Fibroblast of mammary gland (primary cell): ENCODE measurements at places on chromosomes 12 and 14.
A peak's percentile ranks its signal among the peaks of the same experiment; 100 is the strongest.

- DNase-seq = peak; percentile 74
Observed at GRCh38 chr12:53046655-53047220, 3.1 kb upstream of the TNS2 start.

DNA sequence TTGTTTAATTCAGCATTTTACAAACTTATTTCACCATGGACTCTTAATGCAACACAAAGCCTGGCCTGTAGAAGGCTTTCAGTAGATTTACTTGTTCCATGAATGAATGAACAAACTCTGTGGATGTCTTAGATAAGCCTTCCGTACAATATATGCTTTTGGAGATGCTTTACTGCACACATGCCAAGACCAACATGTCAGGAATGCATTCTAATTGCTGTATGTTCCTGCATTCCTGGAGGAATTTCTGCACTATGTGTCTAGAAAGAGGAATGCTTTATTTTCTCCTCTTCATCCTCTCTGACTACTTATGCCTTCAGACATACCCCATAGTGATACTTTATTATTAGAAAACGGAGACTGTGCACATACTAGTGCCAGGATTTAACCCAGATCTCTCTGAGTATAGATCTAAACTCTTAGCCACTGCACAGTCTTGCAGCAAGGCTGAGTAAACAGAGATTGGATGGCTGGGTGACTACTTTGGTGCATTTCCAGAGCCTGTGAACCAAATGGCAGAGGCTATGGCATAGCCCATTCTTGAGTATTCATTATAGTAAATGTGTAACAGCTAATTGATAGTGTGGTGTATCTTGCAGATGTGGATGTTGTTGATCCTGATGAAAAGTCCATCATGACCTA, 108.2 kb downstream of the SYNE2 start:
- DNase-seq = no peak

DNA sequence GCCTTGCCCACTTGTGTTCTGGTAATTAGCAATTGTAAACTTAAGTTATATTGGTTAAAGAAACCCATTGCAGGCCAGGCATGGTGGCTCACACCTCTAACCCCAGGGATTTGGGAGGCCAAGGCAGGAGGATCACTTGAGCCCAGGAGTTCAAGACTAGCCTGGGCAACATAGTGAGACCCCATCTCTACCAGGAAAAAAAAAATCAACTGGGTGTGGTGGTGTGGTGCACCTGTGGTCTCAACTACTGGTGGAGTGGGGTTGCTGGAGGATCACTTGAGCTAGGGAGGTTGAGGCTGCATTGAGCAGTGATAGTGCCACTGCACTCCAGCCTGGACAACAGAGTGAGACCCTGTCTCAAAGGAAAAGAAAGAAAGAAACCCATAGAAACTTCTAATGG, 13.7 kb downstream of the YY1 start:
- DNase-seq = no peak

- peak; percentile 93 for DNase-seq
Observed at GRCh38 chr12:91098941-91099340, 12.4 kb downstream of the LUM start.
